ENCODE measurements at places on chromosomes 5 and 9.

- peak; percentile 6 for DNase-seq
Observed at GRCh38 chr9:90307167-90307833, 335.3 kb downstream of the DIRAS2 start.

- peak; percentile 76 for DNase-seq
Observed at GRCh38 chr5:17190242-17190778, 27.1 kb upstream of the BASP1 start.

- DNase-seq = peak; percentile 47
Observed at GRCh38 chr9:121363622-121363961, 6.5 kb downstream of the STOM start.

DNA sequence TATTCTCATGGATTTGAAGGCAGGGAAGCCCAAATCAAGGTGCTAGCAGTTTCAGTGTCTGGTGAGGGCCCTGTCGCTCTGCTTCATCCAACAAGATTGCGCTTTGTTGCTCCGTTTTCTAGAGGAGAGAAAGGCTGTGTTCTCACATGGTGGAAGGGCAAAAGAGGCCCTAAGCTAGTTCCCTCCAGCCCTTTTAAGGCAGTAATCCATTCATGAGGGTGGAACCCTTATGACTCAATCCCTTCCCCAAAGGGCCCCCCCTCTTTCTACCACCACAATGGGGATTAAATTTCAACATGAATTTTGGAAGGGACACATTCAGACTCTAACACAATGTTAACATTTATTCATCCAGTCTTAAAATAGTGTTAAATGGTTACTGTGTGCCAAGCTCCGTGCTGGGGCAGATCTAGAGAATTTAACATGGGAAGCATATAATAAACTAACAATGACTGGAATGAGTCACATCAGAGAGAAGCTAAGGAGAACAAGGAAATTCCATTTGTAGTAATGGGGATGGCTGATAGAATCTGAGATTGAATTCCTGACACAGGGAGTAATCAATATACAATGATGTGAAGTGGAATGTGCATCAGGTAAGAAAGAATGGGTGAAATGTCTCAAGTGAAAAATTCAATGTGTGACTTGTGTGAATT, 382.8 kb upstream of the ZNF608 start:
- DNase-seq = no peak

DNA sequence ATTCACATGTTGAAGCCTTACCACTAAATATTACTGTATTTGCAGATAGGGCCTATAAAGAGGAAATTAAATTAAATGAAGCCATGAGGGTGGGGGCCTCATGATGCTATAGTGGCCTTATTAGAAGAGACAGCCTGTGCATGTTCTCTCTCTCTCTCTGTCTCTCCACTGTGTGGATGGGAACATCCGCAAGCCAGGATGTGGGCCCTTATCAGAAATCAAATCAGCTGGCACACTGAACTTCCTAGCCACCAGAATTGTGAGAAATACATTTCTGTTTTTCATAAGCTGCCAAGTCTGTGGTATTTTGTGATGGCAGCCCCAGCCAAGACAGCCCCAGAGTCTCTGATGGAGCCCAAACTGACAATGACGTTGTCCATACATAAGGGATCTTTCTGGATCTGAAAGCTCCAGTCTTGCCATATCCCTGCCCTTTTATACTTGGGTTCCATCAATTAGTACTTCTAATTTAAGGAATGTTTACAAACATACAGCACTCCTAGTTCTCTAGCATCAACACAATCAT, 300.5 kb upstream of the ATP10B start:
- DNase-seq = no peak
